ENCODE measurements at places on chromosomes 1 and 21.

DNA sequence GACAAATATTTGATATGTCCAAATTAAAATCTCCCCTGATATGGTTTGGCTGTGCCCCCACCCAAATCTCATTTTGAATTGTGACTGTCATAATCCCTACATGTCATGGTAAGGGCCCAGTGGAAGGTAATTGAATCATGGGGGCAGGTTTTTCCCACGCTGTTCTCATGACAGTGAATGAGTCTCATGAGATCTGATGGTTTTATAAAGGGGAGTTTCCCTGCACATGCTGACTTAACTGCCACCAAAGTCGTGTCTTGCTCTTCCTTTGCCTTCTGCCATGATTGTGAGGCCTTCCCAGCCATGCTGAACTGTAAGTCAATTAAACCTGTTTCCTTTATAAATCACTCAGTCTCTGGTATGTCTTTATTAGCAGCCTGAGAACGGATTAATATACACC lies 207.0 kb downstream of the BARHL2 start:
- no peak for DNase-seq

DNA sequence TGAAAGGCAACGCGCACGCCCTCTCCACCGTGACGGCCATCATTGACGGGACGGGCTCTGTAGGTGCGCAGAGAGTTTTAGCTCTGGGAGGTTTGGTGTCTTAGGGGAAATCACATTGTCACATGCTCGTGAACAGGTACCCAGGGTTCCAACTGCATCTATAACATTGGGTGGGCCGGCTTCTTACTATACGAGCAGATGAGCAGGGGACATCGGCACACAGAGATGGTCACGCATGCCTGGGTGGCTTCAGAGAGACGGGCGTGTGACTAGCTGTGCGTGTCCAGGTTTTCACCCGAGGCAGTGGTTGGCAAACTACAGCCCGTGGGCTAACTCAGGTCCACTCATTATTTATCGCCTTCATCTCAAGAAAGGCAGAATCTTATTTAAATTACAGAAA lies 54.7 kb downstream of the SLC37A1 start:
- no peak for DNase-seq

GRCh38 chr1:182217967-182218366 lies 156.5 kb upstream of the ZNF648 start:
- DNase-seq = peak; percentile 54

GRCh38 chr21:46188226-46189212 lies 4.3 kb upstream of the SPATC1L start:
- DNase-seq = peak; percentile 12

GRCh38 chr1:160076295-160076694 lies 5.0 kb upstream of the KCNJ9 start:
- DNase-seq = no peak

- DNase-seq = no peak
Measured at GRCh38 chr1:183636334-183636682, 725 bp upstream of the ARPC5 start.

GRCh38 chr1:160206036-160206389 lies 829 bp downstream of the PEA15 start:
- DNase-seq = no peak

Data from epithelial cell of prostate (primary cell).